ENCODE measurements at places on chromosomes 1 and 21.
A peak's percentile ranks its signal among the peaks of the same experiment; 100 is the strongest.

DNA sequence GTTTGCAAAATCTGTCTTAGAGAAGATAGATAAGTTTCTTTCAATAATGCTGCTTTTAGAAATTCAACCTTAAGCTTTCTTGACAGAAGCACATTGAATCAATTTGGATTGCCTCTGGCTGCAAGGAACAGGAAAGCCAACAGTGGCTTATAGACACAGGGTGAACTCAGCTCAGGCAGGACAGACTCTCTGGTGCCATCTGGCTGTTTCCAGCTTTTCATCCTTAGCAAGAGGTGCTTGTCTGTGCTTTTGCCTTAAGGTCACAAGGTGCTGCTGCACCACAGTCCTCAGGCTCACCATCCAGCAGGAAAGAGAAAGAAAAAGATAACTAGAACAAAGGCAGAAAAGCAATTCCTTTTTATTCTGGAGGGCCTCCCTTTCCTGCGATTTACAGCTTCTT lies 93.7 kb upstream of the ETS2 start:
- no peak for DNase-seq

- peak; percentile 84 for DNase-seq
Measured at GRCh38 chr1:220791956-220792355, 5.2 kb downstream of the MTARC1 start.

DNA sequence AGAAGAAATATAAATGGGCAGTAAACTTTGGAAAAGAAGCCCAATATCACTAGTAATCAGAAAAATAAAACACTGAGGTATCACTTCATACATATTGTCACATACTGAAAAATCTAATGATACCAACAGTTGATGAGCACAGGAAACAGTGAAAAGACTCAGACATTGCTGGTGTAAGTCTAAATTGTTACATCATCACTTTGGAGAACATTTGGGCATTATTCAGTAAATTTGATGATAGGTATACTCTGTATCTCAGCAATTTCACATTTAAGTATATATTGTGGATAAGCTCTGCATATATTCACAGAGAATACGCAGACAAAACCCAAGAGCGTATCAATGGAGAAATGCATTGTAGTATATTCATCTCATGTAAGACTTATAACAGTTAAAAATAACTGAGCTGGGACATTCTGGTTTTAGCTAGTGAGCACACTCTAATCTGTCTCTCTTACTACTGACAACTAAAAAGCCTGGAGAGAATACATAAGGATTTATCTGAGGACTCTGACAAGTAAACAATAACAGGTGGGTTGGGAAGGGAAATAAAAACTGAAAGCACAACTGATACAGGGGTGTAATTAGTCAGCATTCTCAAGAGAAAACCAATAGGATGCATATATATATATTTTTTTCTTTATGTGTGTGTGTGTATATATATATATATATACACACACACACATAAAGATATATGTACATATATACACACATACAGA lies 212.7 kb upstream of the JUN start:
- no peak for DNase-seq

DNA sequence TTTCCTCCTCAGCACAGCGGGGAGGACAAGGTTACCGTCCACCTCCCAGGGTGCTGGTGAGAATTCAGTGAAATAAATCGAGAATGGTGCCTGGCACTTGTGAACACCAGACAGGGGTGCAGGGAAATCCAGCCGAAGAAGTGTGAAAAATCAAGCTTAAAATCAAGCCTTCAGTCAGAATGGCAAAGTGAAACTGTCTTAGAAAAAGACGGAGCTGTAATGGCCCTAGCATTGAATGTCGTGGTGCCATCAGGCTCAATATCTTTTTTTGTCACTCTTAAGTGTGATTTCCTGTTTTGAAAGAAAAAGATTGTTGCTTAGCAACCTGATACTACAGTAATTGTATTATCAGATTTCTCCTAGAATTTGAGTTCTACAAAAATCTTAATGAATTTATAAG lies 22.1 kb downstream of the EDARADD start:
- DNase-seq = no peak

DNA sequence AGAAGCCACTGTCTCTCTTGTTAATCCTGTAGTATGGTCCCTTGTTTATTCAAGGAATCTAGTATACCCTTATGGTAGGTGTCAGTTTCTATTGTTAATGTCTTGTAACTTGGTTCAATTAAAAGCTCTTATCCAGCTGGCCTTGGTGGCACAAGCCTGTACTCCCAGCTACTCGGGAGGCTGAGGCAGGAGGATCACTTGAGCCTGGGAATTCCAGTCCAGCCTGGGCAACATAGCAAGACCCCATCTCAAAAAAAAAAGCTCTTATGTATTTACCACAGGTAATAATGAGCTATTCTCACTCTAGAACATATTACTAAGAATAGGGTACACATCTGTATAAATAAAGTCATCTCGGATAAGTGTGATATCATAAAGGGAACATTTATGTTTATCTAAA lies 46.5 kb downstream of the TMEM200B start:
- no peak for DNase-seq

- DNase-seq = no peak
Measured at GRCh38 chr1:168452329-168452728, 91.5 kb downstream of the XCL2 start.

GRCh38 chr1:172657586-172657985 lies 1.3 kb upstream of the FASLG start:
- no peak for DNase-seq

DNA sequence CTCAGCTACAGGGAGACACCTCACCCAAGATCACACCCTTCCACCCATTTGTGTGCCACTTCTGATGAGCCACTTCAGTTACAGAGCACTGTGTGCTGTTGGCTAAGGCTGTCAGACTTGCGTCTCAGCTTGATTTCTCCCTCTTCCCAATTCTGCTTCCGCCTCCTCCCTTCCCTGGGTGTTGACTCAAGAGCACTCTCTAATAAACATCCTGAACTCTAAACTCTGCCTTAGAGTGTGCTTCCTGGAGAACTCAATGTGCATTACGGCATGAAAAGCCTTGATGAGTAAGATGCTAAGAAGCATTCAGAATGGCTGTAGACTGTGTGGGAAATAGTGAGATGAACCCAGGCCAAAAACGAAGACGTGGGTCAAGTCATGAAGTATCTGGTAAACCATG lies 54.9 kb upstream of the S1PR1 start:
- DNase-seq = no peak

- DNase-seq = no peak
Measured at GRCh38 chr1:17258116-17258757, 9.3 kb downstream of the PADI3 start.

GRCh38 chr1:169043823-169044222 lies 62.7 kb upstream of the ATP1B1 start:
- DNase-seq = no peak

DNA sequence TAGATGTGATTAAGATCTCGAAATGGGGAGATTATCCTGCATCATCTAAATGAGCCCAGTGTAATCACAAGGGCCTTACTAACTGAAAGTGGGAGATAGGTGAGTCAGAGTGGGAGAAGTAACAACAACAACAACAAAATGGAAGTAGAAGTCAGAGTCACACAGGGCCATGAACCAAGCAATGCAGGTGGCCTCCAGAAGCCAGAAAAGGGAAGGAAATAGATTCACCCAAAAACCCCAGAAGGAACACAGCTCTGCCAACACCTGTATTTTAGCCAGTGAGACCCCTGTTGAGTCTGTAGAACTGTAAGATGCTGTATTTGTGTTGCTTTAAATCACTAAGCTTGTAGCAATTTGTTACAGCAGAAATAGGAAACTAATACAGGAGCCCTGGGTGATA lies 4.1 kb downstream of the TAGLN2 start:
- DNase-seq = no peak

- no peak for DNase-seq
Measured at GRCh38 chr1:240030236-240030635, 61.4 kb upstream of the FMN2 start.

GRCh38 chr1:81004011-81004410 lies 796.7 kb upstream of the ADGRL2 start:
- DNase-seq = no peak

- no peak for DNase-seq
Measured at GRCh38 chr1:244919320-244920282, 55.3 kb upstream of the HNRNPU start.

All from vagina (tissue), 2 donors.